Stomach (tissue), 19 donors: ENCODE measurements at places on chromosomes 1 and 21. TPM values are rescaled to one million over a fixed set of nuclear protein-coding genes. Genes with fewer than 3 reads are reported as not detected.

DNA sequence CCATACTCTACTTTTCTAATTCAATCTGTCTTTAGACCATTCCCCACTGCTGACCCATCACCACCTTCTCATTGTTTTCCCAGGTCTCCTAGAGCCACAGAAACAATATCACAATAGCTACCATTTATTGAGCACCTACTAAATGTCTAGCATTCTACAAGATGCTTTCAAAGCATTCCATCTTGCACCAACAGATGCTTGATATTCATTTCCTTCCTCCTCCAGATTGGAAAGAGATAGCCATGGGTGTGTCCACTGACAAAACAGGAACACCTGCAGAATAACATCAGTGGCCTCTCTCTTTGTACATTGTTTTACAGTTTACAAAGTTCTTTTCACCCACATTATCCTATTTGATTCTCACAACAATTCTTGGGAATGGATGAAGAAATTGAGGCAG, 2.2 kb downstream of the RAB3B start:
- DNase-seq, result no peak

DNA sequence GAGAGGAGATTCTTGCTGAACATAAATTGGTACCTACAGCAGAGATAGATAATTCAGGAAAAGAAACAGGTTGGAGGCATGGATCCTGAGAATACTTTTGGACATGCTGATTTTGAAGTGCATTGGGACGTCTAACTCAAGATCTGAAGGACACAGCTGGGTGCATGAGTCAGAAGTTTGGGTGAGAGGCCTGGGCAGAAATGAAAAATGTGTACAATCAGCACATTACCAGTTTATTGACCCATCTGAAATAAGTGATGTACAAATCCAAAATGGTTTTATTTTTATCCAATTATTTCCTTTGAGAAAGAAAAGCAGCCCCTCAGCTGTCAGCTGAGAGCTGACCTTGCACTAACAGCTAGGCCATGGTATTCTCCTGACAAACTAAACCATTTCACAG, 975.2 kb upstream of the B3GALT2 start:
- no peak for DNase-seq

The RXFP4 gene
- not detected for total RNA-seq

DNA sequence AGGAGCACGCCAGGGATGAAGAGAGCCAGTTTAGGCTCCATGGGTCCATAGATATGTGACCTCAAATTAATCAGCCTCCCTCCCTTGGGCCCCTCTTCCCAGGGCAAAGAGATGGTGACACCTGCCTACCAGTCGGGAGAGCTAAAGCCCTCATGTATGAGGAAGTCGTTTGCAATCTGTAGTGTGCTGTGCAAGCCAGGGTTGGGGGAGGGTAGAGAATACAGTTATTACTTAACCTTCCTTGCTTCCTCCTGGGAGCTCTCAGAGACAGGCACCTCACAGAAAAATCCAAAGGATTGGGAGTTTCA, 4.0 kb downstream of the PGLYRP4 start:
- DNase-seq, result peak; percentile 29

DNA sequence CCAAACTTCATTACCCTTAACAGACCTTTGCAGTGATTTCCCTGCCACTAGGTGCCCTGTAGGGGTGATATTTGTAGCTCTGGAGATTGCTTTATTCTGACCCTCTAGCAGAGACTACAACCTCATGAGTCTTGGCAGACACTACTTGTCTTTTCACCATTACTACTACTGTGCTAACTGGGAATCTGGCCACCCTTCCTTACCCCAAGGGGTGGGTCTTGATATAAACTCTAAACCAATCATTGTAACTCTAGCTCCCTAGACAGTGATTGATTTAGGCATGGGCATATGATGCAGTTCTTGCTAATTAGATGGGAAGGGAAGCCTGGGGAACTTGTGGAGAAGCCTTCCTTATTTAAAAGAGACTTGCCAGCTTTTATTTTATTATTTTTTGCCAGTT, 3.9 kb downstream of the KPNA6 start:
- no peak for DNase-seq

GRCh38 chr1:156868341-156868740, 7.7 kb downstream of the NTRK1 start:
- no peak for DNase-seq

The ZNF684 gene
- total RNA-seq, result 9.5 TPM
